GM23248 (cell line): ENCODE measurements at places on chromosomes 1 and 21.
A peak's percentile ranks its signal among the peaks of the same experiment; 100 is the strongest.

DNA sequence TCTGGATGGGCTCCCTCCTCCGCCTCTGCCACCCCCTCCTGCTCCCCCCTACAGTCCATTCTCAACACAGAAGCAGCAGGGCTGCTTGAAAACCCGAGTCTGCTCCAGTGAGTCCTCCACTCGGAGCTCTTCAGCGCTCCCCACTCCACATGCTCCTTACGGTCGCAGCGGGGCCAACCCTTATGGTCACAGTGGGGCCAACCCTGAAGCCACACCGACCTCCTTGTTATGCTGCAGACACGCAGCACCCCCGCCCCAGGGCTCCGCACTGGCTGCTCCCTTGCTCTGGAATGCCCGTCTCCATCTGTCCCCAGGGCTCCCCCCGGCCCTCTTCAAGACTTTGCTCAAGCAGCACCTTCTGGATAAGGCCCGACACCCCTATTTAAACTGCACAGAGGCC lies 22.6 kb downstream of the GPR157 start:
- no peaks in the 10 kb centered on the region for H3K27me3 ChIP-seq
- H3K36me3 ChIP-seq, result no peaks in the 10 kb centered on the region
- H3K4me1 ChIP-seq, result 0 out of 2 replicates have a peak, but pooled peaks cover 3% of the 10 kb centered on the region
- no peak overlapping the region for H3K27ac ChIP-seq
- no peak for DNase-seq

GRCh38 chr1:201282216-201282615 lies 1.1 kb upstream of the PKP1 start:
- H3K27ac ChIP-seq, result no peak overlapping the region
- H3K36me3 ChIP-seq, result no peaks in the 10 kb centered on the region
- DNase-seq, result no peak
- peaks cover 8% of the 10 kb centered on the region; the same call in 1 of the 2 replicates for H3K27me3 ChIP-seq
- H3K4me3 ChIP-seq, result no peak overlapping the region

DNA sequence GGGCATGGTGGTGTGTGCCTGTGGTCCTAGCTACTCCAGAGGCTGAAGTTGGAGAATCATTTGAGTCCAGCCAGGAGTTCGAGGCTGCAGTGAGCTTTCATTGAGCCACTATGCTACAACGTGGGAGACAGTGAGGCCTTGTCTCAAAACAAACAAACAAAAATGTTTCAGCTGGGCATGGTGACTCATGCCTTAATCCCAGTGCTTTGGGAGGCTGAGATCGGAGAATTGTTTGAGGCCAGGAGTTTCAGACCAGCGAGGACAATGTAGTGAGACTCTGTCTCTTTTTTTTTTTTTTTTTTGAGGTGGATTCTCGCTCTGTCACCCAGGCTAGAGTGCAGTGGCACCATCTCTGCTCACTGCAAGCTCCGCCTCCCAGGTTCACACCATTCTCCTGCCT lies 5.0 kb upstream of the RPL5 start:
- no peaks in the 10 kb centered on the region for H3K27me3 ChIP-seq
- H3K36me3 ChIP-seq, result no peaks in the 10 kb centered on the region
- H3K4me3 ChIP-seq, result no peak overlapping the region
- no peak overlapping the region for H3K27ac ChIP-seq

DNA sequence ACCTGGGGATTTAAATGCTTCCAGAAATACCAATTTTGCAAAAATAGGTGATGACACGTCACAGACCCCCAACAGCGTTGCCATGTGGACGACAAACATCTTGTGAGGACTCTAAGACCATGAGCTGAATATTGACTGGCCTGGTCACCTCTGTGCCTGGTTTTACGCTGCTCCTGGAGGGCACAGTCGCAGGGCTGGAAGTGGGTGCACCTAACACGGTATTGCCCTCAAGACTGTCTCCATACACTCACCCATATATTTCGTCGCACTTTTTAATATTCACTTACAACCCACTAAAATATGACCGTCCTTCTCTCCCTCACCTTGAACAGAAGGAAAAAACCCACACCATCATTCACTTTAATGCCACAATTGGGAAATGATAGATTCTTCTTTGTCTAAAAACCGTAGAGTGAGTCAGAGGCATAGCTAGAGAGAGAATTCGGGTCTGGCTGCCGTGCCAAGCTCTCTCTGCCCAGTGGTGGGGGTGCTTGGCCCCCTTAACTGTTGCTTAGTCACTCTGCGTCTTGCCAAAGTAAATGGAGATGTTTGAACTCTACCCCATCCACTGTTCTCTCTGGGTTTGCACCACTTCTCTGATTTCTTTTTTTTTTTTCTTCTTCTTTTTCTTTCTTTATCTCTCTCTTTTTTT lies 40.8 kb upstream of the UTS2 start:
- H3K36me3 ChIP-seq, result no peaks in the 10 kb centered on the region
- no peaks in the 10 kb centered on the region for H3K27me3 ChIP-seq
- peaks cover 6% of the 10 kb centered on the region; the same call in 1 of the 2 replicates for H3K4me1 ChIP-seq
- peak; percentile 90 for DNase-seq
- H3K27ac ChIP-seq, result no peak overlapping the region

DNA sequence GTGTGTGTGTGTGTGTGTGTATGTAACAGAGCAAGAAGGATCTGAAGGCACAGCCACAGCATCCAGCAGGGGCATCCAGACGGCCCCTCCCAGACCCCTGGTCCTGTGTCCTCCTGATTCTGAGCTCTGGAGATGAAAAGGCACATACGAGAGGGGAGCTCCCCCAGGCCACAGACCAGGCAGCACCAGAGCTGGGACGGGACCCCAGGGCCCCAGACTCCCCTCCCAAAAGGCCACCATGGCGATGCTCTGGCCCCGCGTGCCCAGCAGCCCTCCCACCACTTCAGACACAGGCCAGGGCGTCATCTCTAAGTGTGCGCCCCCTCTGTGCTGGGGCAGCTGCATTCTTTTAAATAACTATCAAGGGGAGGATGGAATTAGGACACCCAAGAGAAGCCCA lies 245.8 kb downstream of the MATN1 start:
- DNase-seq, result no peak
- no peaks in the 10 kb centered on the region for H3K36me3 ChIP-seq
- H3K27ac ChIP-seq, result no peak overlapping the region

- no peaks in the 10 kb centered on the region for H3K4me1 ChIP-seq
- no peak overlapping the region for H3K4me3 ChIP-seq
- no peaks in the 10 kb centered on the region; the same call in 1 of the 2 replicates for H3K27me3 ChIP-seq
- no peaks in the 10 kb centered on the region for H3K36me3 ChIP-seq
These were observed 65.7 kb upstream of the APP start for GRCh38 chr21:26236281-26236680.

DNA sequence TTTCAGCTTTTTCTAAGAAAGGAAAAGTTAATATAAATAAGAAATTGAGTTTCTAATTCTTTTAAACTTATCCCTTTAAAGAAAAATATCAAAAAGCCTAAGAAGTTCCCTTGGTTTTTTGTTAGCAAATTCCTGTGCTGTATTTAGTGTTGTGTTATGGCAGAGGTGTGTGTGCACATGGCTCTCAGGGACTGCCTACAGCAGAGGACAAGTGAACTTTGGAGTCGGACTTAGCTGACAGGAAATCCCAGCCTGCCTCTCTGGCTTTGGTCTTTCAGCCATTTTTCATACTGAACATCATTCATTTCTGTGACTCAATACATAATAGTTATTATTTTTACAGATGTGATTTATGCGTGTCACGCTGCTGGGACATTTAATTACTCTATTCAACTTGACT lies 149.6 kb downstream of the FMN2 start:
- peaks cover 72% of the 10 kb centered on the region for H3K4me1 ChIP-seq
- DNase-seq, result no peak
- no peak overlapping the region for H3K4me3 ChIP-seq
- H3K36me3 ChIP-seq, result peaks cover 9% of the 10 kb centered on the region

- DNase-seq, result peak; percentile 30
- H3K4me3 ChIP-seq, result no peak overlapping the region
- no peaks in the 10 kb centered on the region for H3K36me3 ChIP-seq
- H3K27ac ChIP-seq, result no peak overlapping the region
These were observed 404.9 kb downstream of the LTN1 start for GRCh38 chr21:28587748-28588147.

- no peaks in the 10 kb centered on the region for H3K36me3 ChIP-seq
- H3K27me3 ChIP-seq, result no peaks in the 10 kb centered on the region
- peak; percentile 33 for DNase-seq
- peaks cover 32% of the 10 kb centered on the region for H3K4me1 ChIP-seq
- H3K27ac ChIP-seq, result no peak overlapping the region
These were observed 2.6 kb downstream of the EFHD2 start for GRCh38 chr1:15412175-15412800.

- H3K27ac ChIP-seq, result no peak overlapping the region
- no peaks in the 10 kb centered on the region for H3K36me3 ChIP-seq
- H3K27me3 ChIP-seq, result no peaks in the 10 kb centered on the region; the same call in 1 of the 2 replicates
- DNase-seq, result no peak
These were observed 35.6 kb downstream of the GPA33 start for GRCh38 chr1:167054531-167054930.

DNA sequence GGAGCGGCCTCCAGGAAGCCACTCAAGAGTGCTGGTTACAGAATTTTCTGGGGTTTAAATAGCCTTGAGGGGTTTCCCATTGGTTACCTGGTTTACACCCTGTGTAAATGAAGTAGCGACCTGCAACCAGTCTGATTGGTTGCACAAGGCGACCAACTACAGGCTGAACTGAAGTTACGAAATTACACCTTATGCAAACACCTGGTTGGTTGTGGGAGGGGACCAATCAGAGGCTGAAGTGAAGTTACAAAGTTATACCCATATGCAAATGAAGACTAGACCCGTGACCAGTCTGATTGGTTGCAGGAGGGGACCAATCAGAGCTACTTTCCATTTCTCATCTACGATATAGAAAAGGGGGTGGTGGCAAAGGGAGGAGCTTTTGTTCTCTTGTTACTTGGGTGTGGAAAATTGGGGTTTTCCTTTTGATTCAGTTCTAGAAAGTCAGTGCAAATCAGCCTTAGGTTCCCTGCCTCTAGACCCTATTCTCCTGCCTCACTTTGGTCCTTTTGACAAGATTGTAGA lies 22.2 kb upstream of the C1orf174 start:
- H3K4me1 ChIP-seq, result no peaks in the 10 kb centered on the region
- no peak for DNase-seq
- H3K4me3 ChIP-seq, result no peak overlapping the region
- H3K36me3 ChIP-seq, result no peaks in the 10 kb centered on the region
- H3K27ac ChIP-seq, result no peak overlapping the region

DNA sequence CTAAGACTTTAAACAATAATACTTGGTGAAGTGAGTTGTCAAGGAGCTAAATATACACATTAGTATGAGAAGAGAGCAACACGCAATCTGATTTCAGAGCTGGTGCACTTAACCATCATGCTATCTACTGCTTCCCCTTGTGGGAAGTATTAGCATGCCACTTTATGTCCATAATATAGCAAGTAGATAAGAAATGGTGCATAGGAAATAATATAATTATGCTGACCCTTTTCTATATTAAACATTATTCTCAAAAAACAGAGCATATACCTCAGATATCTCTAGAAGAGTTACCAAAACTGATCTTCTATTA lies 63.4 kb downstream of the MAGI3 start:
- DNase-seq, result no peak
- H3K27ac ChIP-seq, result no peak overlapping the region
- no peak overlapping the region for H3K4me3 ChIP-seq
- H3K36me3 ChIP-seq, result no peaks in the 10 kb centered on the region

DNA sequence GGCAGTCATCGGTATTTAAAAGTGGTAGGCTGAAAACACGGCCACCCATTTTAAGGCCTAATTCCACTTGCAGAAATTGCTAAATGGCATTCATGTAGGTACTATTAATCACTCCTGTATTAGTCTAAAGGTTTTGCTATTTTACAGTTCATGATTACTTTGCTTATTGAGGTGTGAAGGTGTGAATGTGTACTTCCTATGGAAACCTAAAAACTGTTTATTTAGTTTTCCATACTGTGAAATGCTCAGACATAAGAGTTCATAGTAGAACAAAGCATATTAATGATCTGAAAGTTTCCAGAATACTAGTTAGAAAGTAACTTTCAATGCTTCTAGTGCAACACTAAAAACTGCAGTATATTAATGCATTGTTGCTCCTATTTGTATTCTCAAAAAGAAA lies 69.8 kb downstream of the ITGB3BP start:
- no peaks in the 10 kb centered on the region for H3K27me3 ChIP-seq
- no peak overlapping the region for H3K27ac ChIP-seq
- H3K4me3 ChIP-seq, result no peak overlapping the region
- no peak for DNase-seq

- H3K4me1 ChIP-seq, result no peaks in the 10 kb centered on the region
- H3K27me3 ChIP-seq, result no peaks in the 10 kb centered on the region
- H3K4me3 ChIP-seq, result no peak overlapping the region
- H3K36me3 ChIP-seq, result no peaks in the 10 kb centered on the region
- no peak overlapping the region for H3K27ac ChIP-seq
These were observed 26.2 kb downstream of the SLC44A3 start for GRCh38 chr1:94846308-94846707.

- H3K27me3 ChIP-seq, result no peaks in the 10 kb centered on the region
- H3K27ac ChIP-seq, result peak overlapping the region; percentile 93
- peaks cover 27% of the 10 kb centered on the region for H3K4me1 ChIP-seq
- peaks cover 13% of the 10 kb centered on the region; the same call in 1 of the 2 replicates for H3K36me3 ChIP-seq
- DNase-seq, result peak; percentile 93
These were observed 1.7 kb downstream of the PIP5K1A start for GRCh38 chr1:151199873-151200581.

DNA sequence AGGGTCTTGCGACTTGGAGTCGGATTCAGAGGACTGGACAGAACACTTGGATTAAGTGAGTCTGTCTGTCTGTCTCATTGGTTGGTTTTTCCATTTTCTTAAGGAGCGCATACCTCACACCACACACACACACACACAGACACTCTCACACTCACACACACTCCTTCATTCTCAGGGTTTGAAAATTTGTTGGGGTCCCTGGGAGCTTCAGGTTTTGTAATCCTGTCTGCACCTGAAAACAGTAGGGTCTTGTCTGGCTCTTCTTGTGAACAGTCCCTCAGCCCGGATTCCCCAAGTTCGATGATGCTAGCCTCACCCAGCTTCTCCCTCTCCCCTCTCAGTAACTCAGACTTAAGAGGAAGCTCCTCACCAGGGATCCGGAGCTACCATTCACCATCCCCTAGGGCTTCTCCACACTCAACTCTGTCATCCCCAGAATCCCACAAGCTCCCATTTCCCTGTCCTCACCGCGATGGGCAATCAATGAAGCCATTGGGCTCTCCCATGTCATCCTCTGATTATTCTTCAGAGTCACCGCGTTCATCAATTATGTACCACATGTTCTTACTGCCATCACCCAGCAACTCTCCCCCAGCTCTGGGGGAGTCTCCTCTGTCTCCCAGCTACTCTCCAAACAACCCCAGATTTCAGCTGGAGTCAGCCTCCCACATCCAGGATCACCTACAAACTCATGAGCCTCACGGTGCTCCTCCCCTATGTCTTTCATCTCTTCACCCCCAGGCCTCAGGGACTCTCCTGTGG lies 1530.9 kb upstream of the TPTE start:
- no peak overlapping the region for H3K27ac ChIP-seq
- H3K4me1 ChIP-seq, result no peaks in the 10 kb centered on the region
- DNase-seq, result no peak
- no peak overlapping the region for H3K4me3 ChIP-seq
- H3K27me3 ChIP-seq, result no peaks in the 10 kb centered on the region
- no peaks in the 10 kb centered on the region for H3K36me3 ChIP-seq
